HT1080 (cell line): ENCODE measurements at places on chromosomes 7 and 10. TPM values are rescaled to one million over a fixed set of nuclear protein-coding genes. Genes with fewer than 3 reads are reported as not detected.

GRCh38 chr7:1829111-1829510 lies 159.0 kb downstream of the ELFN1 start:
- DNase-seq: no peak

- peak; percentile 62 for DNase-seq
Measured at GRCh38 chr7:3065724-3066143, 22.1 kb upstream of the CARD11 start.

- no peak for DNase-seq
Measured at GRCh38 chr7:151125470-151125845, 39.2 kb downstream of the AGAP3 start.

KIF11 gene
- total RNA-seq: 36.8 and 37.7 TPM in 2 replicates

- no peak for DNase-seq
Measured at GRCh38 chr10:14652067-14652466, 122.6 kb downstream of the FAM107B start.

- no peak for DNase-seq
Measured at GRCh38 chr10:79063661-79064492, 4.9 kb upstream of the ZMIZ1 start.

GRCh38 chr7:70016044-70016770 lies 417.9 kb downstream of the AUTS2 start:
- peak; percentile 34 for DNase-seq

DNA sequence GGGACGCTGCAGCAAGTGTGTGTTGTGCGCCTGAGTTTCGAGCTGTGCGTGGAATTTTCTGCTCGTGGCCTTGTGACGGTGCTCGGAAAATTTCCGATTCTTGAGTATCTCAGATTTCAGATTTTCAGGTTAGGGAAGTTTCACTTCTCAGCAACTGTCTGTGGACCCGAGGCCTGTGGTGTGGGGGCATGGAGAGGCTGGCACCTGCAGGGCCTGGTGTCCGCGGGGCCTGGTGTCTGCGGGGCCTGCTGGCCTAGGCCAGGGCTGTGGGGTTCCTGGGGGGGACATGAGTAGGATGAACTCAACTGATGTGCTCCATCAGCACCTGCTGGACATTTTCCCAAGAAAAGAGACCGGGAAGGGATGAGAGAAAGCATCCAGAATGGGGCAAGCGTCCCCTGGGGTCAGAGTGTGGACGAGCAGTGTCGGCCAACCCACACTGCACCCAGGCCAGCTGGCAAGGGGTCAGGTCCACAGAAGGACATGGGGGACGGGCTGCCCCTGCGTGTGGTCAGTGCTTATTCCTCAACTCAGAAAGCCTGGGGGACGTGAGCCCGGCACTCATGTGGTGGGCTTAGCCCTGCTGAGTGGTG lies 31.3 kb upstream of the SHH start:
- no peak for DNase-seq

DNA sequence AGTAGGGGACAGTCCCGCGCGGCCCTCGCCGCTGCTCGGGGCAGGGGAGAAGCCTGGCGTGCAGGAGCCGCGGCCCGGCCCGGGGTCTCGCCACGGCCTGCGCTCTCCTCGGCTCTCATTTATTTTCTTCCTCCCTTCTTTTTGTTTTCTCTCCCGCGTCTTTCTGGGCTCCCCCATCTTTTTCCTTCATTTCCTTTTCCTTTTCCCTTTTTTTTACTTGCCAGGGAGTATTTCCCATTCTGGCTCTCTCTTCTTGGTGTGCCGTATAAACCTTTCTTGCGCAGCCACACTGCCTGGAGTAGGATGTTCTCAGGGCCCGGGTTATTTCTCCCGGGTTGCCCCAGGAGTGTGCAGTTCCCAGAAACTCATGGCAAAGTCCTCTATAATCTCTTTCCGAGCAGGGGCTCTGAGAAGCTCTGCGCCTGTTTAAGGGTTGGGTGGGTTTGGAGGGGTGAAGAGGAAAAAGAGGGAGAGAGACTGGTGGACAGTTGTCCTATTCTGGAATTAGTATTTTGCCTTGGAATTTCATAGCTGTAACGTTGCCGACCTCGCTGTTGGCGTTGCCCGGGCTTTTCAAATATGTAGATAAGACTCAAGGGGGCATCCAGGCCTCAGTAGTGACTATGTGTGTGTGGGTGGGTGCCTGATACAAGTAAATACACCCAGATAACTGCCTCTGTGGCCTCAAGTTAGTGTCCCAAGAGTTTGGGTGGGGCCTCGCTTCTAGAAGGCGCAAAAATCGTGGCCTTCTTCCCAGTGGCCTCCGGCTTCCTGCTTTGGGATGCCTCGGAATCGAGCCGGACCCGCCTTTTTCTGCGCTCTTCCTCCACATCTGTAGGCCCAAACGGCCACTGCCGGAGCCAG lies 4.3 kb upstream of the ZNF503 start:
- DNase-seq: no peak

KMT2E gene
- total RNA-seq: 16.6 and 23.3 TPM in 2 replicates

GRCh38 chr10:117619223-117619622 lies 76.7 kb downstream of the EMX2 start:
- DNase-seq: no peak

CYP2E1 gene
- 1.2 and 1.4 TPM in 2 replicates for total RNA-seq

DNA sequence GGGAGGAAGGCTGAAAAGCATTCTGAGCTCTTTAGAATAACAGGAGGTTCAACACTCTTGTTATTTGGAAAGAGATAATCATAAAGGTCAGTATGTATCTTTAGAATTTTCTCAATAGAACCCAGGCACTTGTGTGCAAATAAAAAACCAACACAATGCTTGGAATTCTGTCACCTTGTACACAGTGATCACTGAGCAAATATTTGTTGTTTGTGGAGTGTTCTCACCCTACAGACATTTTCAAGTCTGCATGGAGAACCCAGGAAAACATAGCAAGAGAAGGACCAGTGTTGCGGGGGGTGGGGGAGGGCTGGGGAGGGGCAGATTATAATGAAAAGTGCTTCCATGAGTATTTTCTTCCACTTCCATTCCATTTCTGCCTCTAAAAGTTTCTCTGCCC lies 87.4 kb downstream of the FAM107B start:
- DNase-seq: no peak

GRCh38 chr7:40330408-40330807 lies 195.6 kb downstream of the SUGCT start:
- DNase-seq: no peak
